Bladder microvascular endothelial cell (primary cell): ENCODE measurements at places on chromosomes 1 and 21. TPM values are rescaled to one million over a fixed set of nuclear protein-coding genes. Genes with fewer than 3 reads are reported as not detected.

ERG gene
- 39.3 and 145 TPM in 2 replicates for total RNA-seq

AK4 gene
- total RNA-seq, result 5.5 and 13.3 TPM in 2 replicates

NMNAT2 gene
- total RNA-seq, result 0.32 and 0.82 TPM in 2 replicates

ORC1 gene
- total RNA-seq, result 4.8 and 5.3 TPM in 2 replicates

MARCKSL1 gene
- 63.9 and 129 TPM in 2 replicates for total RNA-seq

GPR3 gene
- total RNA-seq, result 0.16 and 0.19 TPM in 2 replicates

GBP6 gene
- total RNA-seq, result not detected in 2 replicates

RASSF5 gene
- 0.06 and 0.16 TPM in 2 replicates for total RNA-seq

NMNAT1 gene
- total RNA-seq, result 9.1 and 15.9 TPM in 2 replicates

TOMM40L gene
- 14.2 and 18.3 TPM in 2 replicates for total RNA-seq

RABGGTB gene
- total RNA-seq, result 45.2 and 102 TPM in 2 replicates

ADAMTS5 gene
- under 0.01 and 0.06 TPM in 2 replicates for total RNA-seq

TMEM82 gene
- not detected in 2 replicates for total RNA-seq

SLC44A5 gene
- total RNA-seq, result 0.16 and 1.6 TPM in 2 replicates

LIN28A gene
- total RNA-seq, result not detected in 2 replicates

C1orf21 gene
- 15.1 and 16.4 TPM in 2 replicates for total RNA-seq

PLPPR4 gene
- 0.25 and 0.65 TPM in 2 replicates for total RNA-seq

KIF21B gene
- 1.3 and 3.8 TPM in 2 replicates for total RNA-seq

GFI1 gene
- total RNA-seq, result not detected in 2 replicates

CD1E gene
- total RNA-seq, result not detected in 2 replicates

EFNA1 gene
- total RNA-seq, result 99.7 and 161 TPM in 2 replicates

FCRL1 gene
- not detected in 2 replicates for total RNA-seq

TMEM81 gene
- 0.65 and 2.3 TPM in 2 replicates for total RNA-seq

MRPL24 gene
- total RNA-seq, result 38.3 and 49.1 TPM in 2 replicates

PDE4DIP gene
- 10.7 and 12.6 TPM in 2 replicates for total RNA-seq

TCEA3 gene
- 0.63 and 1.8 TPM in 2 replicates for total RNA-seq

MIXL1 gene
- total RNA-seq, result 0.06 TPM in 1 of 2 replicates, not detected in the other

NBPF20 gene
- 1.6 and 4.6 TPM in 2 replicates for total RNA-seq

ECM1 gene
- 0.16 and 0.38 TPM in 2 replicates for total RNA-seq

ANXA9 gene
- total RNA-seq, result not detected in 2 replicates

CLIC6 gene
- not detected in 2 replicates for total RNA-seq

ACTL8 gene
- total RNA-seq, result not detected in 2 replicates

AADACL3 gene
- total RNA-seq, result not detected in 2 replicates

RNU1-4 gene
- total RNA-seq, result 509 and 6,751 TPM in 2 replicates

SDHC gene
- total RNA-seq, result 6.3 and 23.0 TPM in 2 replicates

OLFML2B gene
- under 0.01 and 0.13 TPM in 2 replicates for total RNA-seq

MTMR11 gene
- total RNA-seq, result 0.16 and 0.94 TPM in 2 replicates

CRABP2 gene
- not detected in 2 replicates for total RNA-seq

RASAL2 gene
- 19.9 and 33.6 TPM in 2 replicates for total RNA-seq

NT5C1A gene
- total RNA-seq, result not detected in 2 replicates

IL19 gene
- not detected in 2 replicates for total RNA-seq

MCOLN3 gene
- not detected in 2 replicates for total RNA-seq

GJA5 gene
- total RNA-seq, result 0.32 and 0.76 TPM in 2 replicates

HLX gene
- total RNA-seq, result 21.0 and 68.6 TPM in 2 replicates

GCLM gene
- 18.4 and 18.8 TPM in 2 replicates for total RNA-seq

FCRL5 gene
- not detected in 2 replicates for total RNA-seq

C8B gene
- not detected in 2 replicates for total RNA-seq

PDE9A gene
- total RNA-seq, result 0.16 and 4.7 TPM in 2 replicates

TTC3 gene
- 67.8 and 177 TPM in 2 replicates for total RNA-seq

CD84 gene
- total RNA-seq, result not detected in 2 replicates
